ENCODE measurements at places on chromosomes 2 and 18.

DNA sequence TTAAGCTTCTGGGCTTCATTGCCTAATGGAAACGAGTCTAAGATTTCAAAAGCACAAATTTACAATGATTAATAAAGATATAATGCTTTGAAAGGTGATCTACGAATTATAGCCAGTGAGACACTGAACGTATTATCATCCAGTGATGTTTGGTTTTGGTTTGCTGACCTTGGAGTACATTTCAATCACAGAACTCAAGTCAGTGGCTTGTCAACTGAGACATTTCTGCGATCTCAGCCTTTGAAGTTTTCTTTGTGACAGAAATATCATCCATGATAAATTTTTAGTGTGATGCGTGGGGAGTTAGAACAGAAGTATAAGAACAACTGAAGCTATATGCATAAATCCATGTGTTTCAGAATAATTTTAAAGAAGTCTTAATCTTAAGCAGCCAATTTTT lies 263.8 kb downstream of the TCF4 start:
- no peak for DNase-seq

- no peak for DNase-seq
Measured at GRCh38 chr2:231293163-231293562, 94.7 kb downstream of the ARMC9 start.

GRCh38 chr2:54336136-54336976 lies 80.3 kb upstream of the TSPYL6 start:
- no peak for DNase-seq

- DNase-seq = no peak
Measured at GRCh38 chr2:140295767-140296166, 1515.6 kb upstream of the NXPH2 start.
